ENCODE measurements at places on chromosomes 3 and 15.

GRCh38 chr3:131361464-131362421 is 19.8 kb upstream of the NUDT16 start:
- no peak for DNase-seq

- peak; percentile 88 for DNase-seq
Observed at GRCh38 chr3:171459942-171460724, at the start of gene TNIK. TSS of gene TNIK (minus strand) at chr3:171460405. CDS start at chr3:171460063, 342 bp downstream.

DNA sequence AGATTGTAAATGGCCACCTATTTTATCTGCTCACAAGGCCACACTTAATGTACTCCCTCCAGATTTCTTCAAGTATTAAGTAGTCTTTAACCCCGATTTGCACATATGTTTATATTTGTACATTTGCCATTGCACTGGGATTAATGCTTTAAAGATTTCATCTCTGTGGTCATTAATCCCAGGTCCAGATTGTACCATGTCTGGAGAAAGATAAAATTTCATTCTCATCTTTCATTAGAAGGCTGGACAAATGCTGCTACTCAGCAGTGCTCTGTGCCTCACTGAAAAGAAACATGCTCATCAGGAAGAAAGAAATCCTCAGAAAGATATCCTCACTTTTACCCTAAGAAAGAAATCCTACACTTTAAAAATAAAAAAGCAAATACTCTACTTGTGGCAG is 62.5 kb upstream of the LRRC3B start:
- DNase-seq, result no peak

- DNase-seq, result no peak
Observed at GRCh38 chr15:65066635-65067316, 1.0 kb downstream of the RASL12 start.

DNA sequence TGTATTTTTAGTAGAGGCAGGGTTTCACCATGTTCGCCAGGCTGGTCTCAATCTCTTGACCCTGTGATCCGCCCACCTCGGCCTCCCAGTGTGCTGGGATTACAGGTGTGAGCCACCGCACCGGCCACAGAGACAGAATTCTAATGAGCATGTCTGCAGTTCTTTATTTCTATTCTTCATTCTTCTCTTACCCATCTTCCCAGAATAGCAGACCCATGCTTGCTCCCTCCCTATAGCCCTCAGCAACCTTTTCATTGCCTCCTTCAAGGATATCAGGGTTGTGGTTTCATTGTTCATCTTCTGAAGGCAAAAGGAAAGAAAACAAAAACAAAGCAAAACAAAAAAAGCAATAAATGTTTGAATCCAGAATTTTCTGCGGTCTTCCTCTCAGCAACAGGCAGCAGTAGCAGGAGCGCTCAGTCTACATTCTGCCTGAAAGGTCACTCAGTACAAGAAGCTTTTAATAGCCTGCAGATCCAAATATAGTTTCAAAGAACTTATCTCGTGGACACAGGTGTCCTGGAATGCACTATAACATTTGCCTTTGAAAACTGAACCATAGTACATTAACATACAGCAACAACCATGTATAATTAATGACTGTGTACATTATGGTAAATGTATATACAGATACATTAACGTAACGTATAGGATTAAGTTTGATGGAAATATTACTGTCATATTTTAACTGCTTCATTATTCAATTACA is at the start of gene SMCO1:
SMCO1 (minus strand) TSS at position 434 of the 709 bp plus-strand sequence; CDS start at position 297, 137 bp downstream.
- DNase-seq, result no peak

DNA sequence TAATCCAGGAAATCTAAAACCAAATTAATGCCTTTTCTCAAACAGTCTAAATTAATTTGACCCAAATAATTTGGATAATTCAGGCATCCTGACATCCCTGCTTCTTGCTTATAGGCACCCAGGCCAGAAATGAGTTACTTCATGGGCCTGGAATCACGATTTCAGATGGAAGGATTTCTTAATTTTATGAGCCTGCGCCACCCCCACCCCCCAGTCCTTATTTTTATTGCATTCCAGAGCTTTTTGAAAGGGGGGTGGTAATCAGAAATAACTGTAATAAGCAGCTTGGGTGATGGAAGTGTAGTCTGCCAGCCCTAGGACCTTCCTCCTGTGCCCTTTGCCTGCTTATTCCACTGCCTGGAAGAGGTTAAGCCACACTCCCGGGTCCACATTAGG is 1.3 kb downstream of the AP2M1 start:
- DNase-seq, result no peak

- DNase-seq, result no peak
Observed at GRCh38 chr3:148289159-148289558, 408.5 kb upstream of the AGTR1 start.

- no peak for DNase-seq
Observed at GRCh38 chr15:98151096-98151495, 190.6 kb downstream of the ARRDC4 start.

DNA sequence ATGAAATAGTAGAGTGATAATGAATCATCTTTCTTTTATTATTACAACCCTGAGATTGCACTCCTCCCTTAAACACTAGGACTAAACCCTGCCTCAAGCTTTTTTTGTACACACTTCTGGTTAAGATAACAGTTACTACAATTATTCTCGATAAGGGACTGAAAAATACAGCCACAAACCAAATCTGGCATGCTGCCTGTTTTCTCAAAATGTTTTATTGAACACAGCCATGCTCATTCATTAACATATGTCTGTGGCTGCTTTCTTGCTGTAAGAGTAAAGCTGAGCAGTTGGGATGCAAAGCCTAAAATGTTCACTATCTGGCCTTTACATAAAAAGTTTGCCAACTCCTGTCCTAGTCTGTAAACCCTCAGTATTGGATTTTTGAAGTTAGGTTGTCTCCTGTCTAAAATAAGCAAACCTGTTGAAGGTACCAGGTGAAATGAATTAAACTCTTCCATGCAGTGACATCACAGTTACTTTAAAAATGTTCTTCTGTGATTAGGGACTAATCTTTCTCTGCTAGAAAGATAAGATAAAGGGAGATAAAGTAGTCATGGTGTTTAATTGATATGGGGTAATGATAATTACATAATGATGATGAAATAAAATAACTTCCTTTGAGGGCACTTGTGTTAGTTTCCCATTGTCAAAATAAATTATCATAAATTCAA is 218.2 kb downstream of the STXBP5L start:
- DNase-seq, result no peak

DNA sequence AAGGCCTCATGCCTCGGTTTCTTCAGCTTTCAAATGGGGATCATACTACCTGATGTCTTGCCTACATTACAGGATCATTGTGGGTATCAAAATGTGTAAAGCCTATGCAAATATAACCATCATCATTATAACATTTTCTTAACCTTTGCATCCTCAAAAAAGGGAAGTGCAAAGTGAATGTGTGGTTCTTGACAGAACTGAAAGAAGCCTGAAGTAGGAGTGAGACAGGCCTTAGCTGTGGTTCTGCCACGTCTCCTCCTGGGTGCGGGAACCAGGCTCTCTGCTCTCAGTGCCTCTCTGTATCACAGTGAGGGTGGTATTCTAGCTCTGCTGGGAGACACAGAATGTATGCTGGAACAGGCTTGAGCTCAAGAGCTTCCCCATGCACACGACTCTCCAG is 316.9 kb upstream of the ICE2 start:
- DNase-seq, result no peak

GRCh38 chr3:52787246-52787645 is 7.3 kb upstream of the ITIH3 start:
- no peak for DNase-seq

- no peak for DNase-seq
Observed at GRCh38 chr3:99953596-99953995, 135.9 kb downstream of the CMSS1 start.

DNA sequence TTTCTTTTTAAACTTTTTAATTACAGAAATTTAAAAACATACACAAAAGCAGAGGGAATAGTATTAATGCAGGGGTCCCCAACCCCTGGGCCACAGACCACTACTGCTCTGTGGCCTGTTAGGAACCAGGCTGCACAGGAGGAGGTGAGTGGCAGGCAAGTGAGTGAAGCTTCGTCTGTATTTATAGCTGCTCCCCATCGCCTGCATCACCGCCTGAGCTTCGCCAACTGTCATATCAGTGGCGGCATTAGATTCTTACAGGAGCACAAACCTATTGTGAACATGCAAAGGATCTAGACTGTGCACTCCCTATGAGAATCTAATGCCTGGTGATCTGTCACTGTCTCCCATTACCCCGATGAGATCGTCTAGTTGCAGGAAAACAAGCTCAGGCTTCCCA is 22.4 kb downstream of the CCR9 start:
- no peak for DNase-seq

- no peak for DNase-seq
Observed at GRCh38 chr3:36557708-36558421, 177.6 kb downstream of the STAC start.

- DNase-seq, result no peak
Observed at GRCh38 chr3:122493296-122493695, 21.4 kb downstream of the KPNA1 start.

DNA sequence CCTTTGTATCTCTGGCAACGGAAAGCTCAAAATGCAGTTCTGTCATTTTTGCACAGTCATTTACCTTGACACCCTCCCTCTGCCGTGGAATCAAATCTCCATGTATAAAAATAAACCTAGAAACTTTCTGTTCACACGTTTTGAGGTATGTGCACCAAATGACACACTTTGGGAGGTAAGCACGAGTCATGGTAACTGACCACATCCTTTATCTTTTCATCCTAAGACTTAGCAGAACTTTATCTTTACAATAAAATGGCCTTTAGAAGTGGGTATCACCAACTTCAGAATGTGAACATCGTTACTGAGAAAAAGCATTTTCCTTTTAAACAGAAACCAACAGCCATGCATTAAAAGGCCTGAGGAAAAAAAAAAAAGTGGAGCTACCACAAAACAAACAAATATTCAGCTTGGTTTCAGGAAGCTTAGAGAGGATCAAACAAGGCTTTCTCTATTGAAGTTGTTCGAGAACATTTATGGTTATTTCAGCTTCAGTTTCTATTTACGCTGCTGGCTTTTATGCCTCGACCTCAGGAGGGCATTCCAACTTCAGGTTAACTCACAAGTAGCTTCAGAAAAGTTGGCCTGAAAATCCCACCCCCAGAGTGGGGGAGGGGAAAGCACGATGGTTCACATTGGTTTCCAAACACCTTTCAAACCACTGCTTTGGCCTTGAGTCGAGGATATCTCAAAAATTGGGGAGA is 171.1 kb upstream of the ICE2 start:
- DNase-seq, result peak; percentile 31

DNA sequence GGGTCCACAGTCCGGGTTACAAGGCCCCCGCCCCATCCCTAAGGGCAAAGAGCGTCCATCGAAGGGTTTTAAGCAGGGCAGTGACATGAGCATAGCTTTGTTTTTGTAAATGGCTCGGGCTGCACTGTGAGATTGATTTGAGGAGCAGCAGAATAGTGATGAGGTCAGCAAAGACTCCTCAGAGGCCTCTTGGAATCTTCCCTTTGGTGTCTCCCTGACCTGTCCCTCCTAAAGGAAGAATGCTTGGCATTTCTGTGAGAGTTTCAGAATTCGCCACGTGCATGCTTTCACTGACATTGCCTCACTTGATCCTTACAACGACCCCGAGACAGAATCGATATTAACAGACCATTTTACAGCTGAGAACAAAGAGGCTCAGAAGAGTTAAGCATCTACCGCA is 20.3 kb downstream of the LAMP3 start:
- no peak for DNase-seq

- no peak for DNase-seq
Observed at GRCh38 chr3:3745693-3746092, 53.5 kb upstream of the LRRN1 start.

DNA sequence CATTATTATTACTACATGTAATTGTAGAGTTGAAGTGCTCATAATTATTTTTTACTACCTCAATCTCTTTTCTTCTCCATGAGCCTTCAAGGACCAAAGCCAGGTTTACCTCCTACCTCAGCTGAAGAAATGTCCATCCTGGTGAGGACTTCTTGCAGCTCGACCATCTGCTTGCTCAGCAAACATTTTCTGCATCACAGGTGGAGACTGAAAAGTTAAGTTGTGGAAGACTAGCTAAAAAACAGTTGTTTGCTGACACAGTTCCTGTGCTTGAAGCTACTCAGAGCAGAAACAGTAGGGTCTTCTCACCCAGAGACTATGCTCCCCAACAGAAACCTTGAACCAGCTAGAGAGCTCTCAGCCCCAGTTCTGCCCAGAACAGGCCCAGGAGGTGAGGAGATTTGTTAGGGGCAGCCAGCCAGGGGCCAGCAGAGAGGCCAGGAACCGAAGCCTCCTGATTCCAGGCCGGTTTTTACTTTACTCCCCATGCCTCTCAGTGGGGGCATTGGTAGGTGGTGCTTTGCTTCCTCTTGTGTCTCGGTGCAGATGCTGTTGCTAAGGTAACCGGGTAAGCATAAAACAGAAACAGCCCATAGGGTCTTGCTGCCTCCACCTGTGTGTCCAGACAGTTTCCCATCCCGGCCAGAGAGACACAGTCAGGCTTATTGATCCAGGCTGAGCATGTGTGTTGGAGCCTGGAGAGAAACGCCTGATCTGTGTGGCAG is 54.9 kb downstream of the CCNL1 start:
- no peak for DNase-seq

GRCh38 chr15:39362821-39363561 is 217.9 kb upstream of the THBS1 start:
- no peak for DNase-seq

- no peak for DNase-seq
Observed at GRCh38 chr15:83919319-83919830, 265.5 kb downstream of the ADAMTSL3 start.

GRCh38 chr3:66469220-66469640 is 31.6 kb downstream of the LRIG1 start:
- no peak for DNase-seq

GRCh38 chr3:136885357-136886213 is 23.6 kb downstream of the NCK1 start:
- DNase-seq, result no peak

DNA sequence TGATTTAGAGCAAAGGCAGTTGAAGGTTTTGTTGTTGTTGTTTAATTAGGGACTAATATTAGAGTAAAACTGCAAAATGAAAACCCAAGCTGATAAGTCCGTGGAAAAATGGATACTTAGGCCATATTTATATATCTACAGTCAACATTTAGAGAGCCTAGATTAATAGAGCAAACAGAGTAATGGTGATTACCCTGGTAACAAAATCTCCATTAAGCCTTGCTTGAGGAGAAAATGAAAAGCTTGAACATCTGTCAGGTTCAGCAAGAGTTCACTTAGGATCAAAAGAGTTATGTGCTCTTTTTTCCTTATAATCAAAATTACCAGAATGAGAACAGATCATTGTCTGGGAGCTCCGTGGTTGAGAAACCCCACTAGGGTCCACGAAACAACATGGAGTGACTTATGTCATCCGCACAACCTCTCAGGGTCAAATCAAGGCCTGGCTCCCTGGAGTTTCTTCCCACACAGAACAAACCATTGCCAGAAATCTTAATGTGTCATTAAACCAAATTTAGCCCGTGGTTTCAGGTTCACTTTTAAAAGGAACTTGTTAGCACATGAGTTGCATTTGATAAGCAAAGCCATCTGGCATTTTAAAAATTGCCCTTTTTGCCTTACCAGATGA is 381.2 kb downstream of the GABRB3 start:
- DNase-seq, result no peak
